ENCODE measurements at places on chromosomes 11 and 22. TPM values are rescaled to one million over a fixed set of nuclear protein-coding genes. Genes with fewer than 3 reads are reported as not detected.

- H3K36me3 ChIP-seq = peaks cover 48% of the 10 kb centered on the region
- H3K27ac ChIP-seq = peak overlapping the region; percentile 60
- no peak overlapping the region for H3K4me3 ChIP-seq
- DNase-seq = no peak
- no peaks in the 10 kb centered on the region for H3K27me3 ChIP-seq
These were observed 17.7 kb upstream of the TALDO1 start for GRCh38 chr11:729492-730074.

DNA sequence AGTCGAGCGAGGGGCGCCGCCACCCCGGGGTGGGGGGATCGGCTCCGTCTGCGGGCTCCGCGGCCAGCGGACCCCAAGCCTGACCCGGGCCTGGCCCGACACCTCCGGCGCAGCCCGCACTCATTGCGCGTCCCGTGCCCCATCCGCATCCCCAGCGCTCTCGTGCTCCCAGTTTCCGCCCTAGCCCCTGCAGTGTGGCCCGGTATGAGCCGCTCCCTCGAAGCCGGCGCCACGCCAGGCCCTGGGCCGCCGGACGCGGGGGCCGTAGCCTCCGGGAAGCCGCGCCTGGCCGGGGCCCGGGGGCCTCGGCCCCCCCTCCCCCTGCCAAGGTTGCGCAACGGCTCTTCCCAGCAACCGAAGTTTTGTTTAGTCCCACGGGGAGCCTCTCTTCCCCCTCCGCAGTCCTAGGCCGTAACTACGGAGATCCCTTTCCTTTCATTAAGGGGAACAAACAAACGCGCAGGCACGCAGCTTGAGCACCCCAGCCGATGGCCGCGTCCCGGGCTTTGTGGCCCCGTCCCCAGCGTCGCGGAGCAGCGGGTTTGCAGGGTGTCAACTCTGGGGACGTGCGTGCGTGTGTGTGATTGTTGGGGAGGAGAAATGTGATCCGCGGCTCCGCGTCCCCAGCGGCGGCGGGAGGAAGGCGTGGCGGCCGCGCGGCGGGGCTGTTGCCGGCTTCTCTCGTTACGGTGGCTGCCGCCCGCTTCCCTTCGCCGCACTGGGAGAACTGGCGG lies 883 bp downstream of the HIPK3 start:
- peaks cover 39% of the 10 kb centered on the region for H3K4me1 ChIP-seq
- peaks cover 46% of the 10 kb centered on the region for H3K36me3 ChIP-seq
- H3K27ac ChIP-seq = peak overlapping the region; percentile 97
- peak overlapping the region; percentile 99 for H3K4me3 ChIP-seq

DNA sequence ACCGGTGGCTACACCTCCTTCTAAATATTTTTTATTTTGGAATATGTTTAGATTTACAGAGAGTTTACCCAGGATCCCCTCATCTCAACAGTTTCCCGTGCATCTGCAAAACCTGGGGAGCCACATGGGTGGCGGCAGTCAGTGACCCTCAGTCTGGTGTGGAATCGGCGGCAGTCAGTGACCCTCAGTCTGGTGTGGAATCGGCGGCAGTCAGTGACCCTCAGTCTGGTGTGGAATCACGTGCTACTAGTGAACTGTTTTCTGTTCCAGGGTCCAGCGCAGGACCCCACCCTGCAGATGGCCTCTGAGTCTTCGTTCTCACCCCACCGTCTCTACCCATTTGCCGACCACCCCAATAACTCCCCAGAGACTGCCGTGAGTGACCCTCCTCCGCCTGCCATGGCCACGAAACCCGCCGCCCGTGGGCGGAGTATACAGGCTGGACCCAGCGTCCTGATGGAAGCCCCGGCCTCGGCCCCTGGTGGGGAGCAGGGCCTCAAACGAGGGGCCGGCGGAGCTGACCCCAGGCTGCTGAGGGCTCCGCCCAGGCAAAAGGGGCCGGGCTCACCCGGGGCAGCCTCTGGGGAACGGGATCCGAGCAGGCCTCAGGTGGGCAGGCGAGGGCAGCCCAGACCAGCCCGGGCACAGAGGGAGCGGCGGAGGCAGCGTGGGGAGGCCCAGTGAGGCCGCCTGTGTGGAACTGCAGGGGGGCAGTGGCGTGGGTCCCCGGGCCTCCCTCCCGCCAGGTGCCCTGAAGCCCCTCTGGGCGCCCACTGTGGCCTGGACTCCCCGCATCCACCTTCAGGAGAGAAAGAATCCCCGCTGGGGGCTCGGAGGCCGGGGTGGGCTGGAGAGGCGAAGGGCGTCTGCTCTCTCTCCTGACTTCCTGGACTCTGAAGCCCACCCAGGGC lies 2.5 kb downstream of the IL17REL start:
- H3K27ac ChIP-seq = no peak overlapping the region
- H3K4me3 ChIP-seq = no peak overlapping the region
- H3K27me3 ChIP-seq = peaks cover 32% of the 10 kb centered on the region
- DNase-seq = no peak
- peaks cover 5% of the 10 kb centered on the region for H3K36me3 ChIP-seq

Gene NCAM1
- total RNA-seq = 4.6 TPM

Gene NAALAD2
- total RNA-seq = 0.38 TPM

GRCh38 chr11:30451626-30452025 lies 128.7 kb downstream of the ARL14EP start:
- peaks cover 12% of the 10 kb centered on the region for H3K27me3 ChIP-seq
- DNase-seq = no peak
- no peak overlapping the region for H3K27ac ChIP-seq
- H3K4me1 ChIP-seq = no peaks in the 10 kb centered on the region

DNA sequence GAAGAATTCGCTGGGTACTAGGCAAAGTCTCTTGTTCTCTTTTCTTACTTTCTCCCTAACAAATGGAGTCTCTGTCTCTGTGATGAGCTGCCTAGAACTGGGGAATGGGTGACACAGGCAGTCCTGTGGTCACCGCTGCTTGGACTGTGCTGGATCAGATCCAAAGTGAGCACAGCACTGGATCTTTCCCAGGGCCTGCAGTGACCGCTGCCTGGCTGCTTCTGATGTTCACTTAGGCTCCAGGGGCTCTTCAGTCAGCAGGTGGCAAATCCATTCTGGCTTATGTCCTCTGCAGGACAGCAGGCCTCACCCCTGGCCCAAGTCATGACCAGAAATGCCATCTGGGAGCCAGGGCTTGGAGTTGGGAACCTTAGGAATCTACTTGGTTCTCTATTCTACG lies 61.5 kb downstream of the EXT2 start:
- no peak overlapping the region for H3K27ac ChIP-seq
- DNase-seq = no peak
- H3K4me1 ChIP-seq = no peaks in the 10 kb centered on the region
- H3K36me3 ChIP-seq = no peaks in the 10 kb centered on the region
- H3K4me3 ChIP-seq = no peak overlapping the region

DNA sequence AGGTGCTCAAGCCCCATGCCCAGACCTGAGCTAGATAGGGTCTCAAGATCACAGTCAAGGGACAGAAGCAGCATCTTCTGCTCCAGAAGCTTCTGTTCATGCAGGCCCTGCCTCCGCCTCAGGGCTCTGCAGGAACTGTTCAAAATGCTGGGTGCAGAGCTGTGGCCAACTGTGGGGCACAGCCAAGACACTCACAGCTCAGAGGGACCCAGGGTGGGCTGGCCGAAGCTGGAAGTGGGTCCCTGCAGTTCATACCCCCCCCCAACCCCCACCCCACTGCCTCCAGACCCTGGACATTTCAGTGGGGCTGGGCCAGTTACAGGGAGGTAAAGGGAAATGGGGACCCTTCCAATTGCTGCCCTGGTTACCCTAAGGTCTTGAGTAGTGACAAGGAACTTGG lies 129.0 kb downstream of the CRYBB2 start:
- DNase-seq = no peak
- peaks cover 8% of the 10 kb centered on the region for H3K4me1 ChIP-seq
- no peaks in the 10 kb centered on the region for H3K27me3 ChIP-seq
- no peak overlapping the region for H3K4me3 ChIP-seq
- H3K36me3 ChIP-seq = peaks cover 27% of the 10 kb centered on the region

Gene TPP1
- total RNA-seq = 71.5 TPM

DNA sequence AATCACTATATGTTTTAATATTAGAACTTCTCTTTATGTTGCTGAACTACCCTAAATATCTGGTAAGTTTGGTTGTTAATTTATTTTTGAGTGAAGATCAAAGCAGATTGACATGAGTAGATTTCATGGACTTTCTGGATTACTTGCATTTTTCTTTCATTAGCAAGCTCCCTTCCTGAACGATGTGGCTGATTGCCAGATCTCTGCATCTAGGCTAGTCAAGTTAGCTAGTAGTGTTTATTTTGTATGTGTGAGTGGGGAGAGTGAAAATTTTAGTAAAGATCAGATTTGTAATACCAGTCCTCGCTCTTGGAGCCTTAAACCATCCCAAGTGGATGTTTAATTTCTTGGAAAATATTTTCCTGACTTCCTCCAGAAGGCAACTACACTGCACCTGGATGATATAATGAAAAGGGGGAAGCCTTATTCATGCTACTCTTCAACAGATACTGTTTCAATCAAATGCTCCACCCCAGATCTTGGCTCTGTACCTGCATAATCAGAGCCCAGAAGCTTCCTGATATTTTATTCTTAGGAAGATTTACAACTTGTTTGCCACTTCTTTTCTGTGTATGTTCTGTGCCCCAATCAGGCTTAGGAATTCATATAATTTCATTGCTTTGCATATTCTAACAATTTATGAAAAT lies 143.2 kb upstream of the GRIA4 start:
- H3K27me3 ChIP-seq = no peaks in the 10 kb centered on the region
- DNase-seq = peak; percentile 22
- H3K4me1 ChIP-seq = no peaks in the 10 kb centered on the region
- H3K27ac ChIP-seq = no peak overlapping the region
- no peaks in the 10 kb centered on the region for H3K36me3 ChIP-seq

Gene CD3D
- not detected for total RNA-seq

Gene LSP1
- not detected for total RNA-seq

DNA sequence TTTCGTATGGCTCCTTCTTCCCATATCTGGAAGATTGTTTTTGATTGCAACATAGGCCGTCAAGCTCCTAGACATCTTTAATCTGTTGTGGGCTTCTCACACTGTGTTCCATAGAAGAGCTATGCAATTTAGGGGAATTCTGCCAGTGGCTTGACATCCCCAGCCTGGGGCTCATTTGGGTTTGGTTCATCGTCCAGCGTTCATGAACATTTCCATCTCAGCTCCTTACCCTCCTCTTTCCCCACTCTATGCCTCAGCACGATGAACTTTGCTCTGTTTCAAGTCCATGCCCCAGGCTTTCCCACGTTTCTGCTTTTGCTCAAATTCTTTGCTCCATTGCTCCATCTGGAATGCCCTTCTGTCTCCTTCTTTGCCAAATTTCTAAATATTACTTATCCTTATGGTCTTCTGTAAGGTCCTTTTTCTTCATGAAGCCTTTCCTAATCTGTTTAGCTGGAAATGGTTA lies 26.1 kb upstream of the CLMP start:
- H3K4me1 ChIP-seq = peaks cover 8% of the 10 kb centered on the region
- H3K27me3 ChIP-seq = peaks cover 6% of the 10 kb centered on the region
- DNase-seq = no peak
- no peak overlapping the region for H3K4me3 ChIP-seq
- H3K27ac ChIP-seq = no peak overlapping the region
- H3K36me3 ChIP-seq = no peaks in the 10 kb centered on the region

DNA sequence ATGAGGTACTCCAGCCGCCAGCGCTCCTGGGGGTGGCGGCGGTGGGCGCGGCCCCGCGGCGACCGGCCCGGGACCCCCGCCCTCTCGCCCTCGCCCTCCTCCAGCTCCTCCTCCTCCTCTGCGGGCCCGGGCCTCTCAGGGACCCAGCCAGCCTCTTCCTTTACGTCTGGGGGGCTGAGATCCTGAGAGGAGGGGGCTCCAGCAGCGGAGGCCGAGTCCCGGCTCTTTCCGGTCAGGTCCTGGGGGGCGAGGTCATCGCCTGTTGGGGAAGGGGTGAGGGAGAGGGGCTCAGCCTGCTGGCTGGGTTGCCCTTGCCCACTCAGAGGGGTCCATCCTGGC lies 4.3 kb downstream of the ZFTA start:
- no peak overlapping the region for H3K27ac ChIP-seq
- H3K36me3 ChIP-seq = peaks cover 29% of the 10 kb centered on the region
- no peak for DNase-seq
- H3K27me3 ChIP-seq = no peaks in the 10 kb centered on the region
- no peak overlapping the region for H3K4me3 ChIP-seq
- H3K4me1 ChIP-seq = peaks cover 18% of the 10 kb centered on the region

- no peak overlapping the region for H3K4me3 ChIP-seq
- peaks cover 2% of the 10 kb centered on the region for H3K4me1 ChIP-seq
- DNase-seq = no peak
- no peaks in the 10 kb centered on the region for H3K36me3 ChIP-seq
These were observed 164.5 kb downstream of the CRYBB2 start for GRCh38 chr22:25383892-25384291.

GRCh38 chr11:121567995-121568394 lies 115.2 kb upstream of the SORL1-AS1 start:
- no peak for DNase-seq
- no peak overlapping the region for H3K27ac ChIP-seq
- no peaks in the 10 kb centered on the region for H3K36me3 ChIP-seq
- no peaks in the 10 kb centered on the region for H3K4me1 ChIP-seq
- H3K4me3 ChIP-seq = no peak overlapping the region
